ENCODE measurements at places on chromosomes 2 and 18.

- no peak for DNase-seq
Measured at GRCh38 chr2:152468899-152469692, 134.1 kb downstream of the FMNL2 start.

- no peak for DNase-seq
Measured at GRCh38 chr2:74741629-74742028, 87.6 kb downstream of the SEMA4F start.

- DNase-seq: no peak
Measured at GRCh38 chr2:48417856-48418838, 111.8 kb upstream of the STON1 start.

DNA sequence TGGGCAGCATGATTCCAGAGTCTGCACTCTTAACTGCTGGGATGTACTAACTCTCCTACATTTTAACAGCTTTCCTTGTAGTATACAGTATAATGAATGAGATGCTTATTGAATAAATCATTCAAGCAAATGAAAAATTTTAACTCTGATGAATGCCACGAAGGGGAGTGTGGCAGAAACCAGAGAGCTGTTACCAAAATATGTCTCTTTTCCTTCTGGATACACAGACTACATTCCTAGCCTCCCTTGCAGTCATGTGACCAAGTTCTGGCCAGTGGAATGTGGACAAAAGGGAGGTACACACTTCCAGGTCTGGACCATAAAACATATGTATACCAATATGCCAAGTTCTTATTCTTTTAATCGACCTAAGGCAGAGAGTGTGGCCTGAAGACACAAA lies 1.7 kb upstream of the EML4 start:
- no peak for DNase-seq

DNA sequence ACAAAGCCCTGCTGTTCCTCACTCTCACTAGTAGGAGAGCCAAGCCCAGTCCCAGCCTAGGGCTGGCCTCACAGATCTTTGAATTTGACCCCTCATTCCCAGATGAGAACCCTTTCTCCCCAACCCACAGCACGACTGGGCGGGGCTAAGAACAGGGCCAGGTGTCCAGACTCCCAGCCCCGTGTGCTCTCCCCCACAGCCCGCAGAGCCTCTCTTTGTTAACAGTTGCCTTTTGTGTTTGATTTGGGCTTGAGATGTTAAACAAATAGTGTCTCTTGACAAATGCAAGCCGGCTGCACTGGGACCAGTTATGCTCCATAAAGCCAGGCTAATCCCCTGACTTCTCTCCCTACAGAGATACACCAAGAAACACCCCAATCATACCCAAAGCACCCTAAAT lies 4.7 kb upstream of the KCNK3 start:
- no peak for DNase-seq

GRCh38 chr2:120236791-120237190 lies 13.6 kb upstream of the TMEM185B start:
- no peak for DNase-seq

GRCh38 chr18:3879114-3879835 lies 429.3 kb downstream of the TGIF1 start:
- DNase-seq: no peak

DNA sequence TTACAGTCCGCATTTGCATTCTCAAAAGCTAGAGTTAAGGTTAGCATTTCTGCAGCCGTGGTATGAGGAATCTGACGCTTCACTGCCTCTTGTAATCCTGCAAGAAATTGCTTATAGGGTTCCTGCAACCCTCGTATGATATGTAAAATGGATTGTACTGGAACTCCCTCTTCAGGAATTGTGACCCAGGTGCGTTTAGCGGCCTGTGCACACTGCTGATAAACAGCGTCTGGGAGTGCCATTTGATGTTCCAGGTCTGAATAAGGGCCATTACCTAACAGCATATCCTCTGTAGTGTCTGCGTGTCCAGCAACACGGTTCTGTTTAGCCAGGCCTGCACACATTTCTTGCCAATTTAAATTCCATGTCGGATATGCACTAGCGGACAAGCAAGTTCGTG lies 42.5 kb downstream of the CXCR4 start:
- DNase-seq: no peak

- no peak for DNase-seq
Measured at GRCh38 chr2:237738255-237738654, 60.3 kb upstream of the RBM44 start.

- DNase-seq: no peak
Measured at GRCh38 chr2:6785493-6785892, 80.2 kb downstream of the CMPK2 start.

DNA sequence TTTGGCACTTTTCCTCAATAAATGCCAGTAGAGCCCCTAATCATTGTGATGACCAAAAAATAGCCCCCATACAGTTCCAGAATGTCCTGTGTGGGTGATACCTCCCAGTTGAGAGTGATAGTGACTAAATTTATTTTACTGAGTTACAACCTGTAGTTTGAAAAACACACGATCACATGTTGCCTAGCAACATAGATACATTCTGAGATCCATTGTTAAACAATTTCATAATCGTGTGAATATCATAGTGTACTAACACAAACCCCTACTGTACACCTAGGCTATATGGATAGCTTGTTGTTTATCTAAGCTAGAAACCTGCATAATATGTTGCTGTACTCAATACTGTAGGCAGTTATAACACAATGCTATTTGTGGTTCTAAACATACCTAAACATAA lies 30.6 kb downstream of the KCMF1 start:
- no peak for DNase-seq

GRCh38 chr2:173705656-173706055 lies 259.5 kb downstream of the SP3 start:
- DNase-seq: no peak

DNA sequence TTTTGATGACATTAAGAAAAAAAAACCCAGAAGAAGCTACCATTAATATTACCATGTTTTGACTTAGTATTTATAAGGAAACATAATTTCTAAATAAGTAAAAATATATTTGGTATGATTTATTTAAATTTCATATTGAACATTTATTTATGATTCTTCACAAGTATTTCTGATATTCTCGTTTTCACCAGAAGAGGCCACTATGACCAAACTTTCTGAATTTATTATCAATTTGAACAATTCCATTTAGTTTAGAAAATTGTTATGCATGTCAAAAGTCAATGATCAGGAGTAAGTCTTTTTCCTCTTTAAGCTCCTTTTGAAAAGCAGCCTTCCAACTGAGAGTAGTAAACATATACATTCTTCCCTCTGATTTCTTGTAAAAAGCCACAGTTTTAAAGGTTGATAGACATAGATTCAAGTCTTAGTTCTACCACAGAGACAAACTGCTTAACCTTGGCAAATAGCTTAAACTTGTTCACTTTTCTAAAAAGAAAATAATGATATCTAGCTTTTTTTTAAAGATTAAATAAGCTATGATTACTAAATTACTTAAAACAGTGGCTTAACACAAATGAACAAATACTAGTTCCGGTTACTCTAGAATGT lies 329.9 kb downstream of the TRIB2 start:
- DNase-seq: no peak

DNA sequence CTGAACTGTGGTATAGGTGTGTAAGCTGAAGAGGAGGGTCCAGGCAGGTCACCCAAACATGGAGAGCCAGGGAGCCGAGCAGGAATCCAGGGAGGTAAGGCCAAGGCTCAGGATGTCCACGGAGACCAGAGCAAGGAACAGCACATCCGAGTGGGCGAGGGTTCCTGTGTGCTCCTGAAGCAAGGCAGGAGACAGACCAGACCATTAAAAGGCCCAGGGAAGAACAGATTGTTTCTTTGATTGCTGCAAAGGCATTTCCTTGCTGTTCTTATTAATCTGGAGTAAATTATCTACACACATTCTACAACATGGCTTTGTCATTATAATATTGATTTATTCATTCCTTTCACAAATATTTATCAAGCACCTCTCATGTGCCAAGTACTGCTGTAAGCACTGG lies 50.1 kb upstream of the SPTBN1 start:
- no peak for DNase-seq

DNA sequence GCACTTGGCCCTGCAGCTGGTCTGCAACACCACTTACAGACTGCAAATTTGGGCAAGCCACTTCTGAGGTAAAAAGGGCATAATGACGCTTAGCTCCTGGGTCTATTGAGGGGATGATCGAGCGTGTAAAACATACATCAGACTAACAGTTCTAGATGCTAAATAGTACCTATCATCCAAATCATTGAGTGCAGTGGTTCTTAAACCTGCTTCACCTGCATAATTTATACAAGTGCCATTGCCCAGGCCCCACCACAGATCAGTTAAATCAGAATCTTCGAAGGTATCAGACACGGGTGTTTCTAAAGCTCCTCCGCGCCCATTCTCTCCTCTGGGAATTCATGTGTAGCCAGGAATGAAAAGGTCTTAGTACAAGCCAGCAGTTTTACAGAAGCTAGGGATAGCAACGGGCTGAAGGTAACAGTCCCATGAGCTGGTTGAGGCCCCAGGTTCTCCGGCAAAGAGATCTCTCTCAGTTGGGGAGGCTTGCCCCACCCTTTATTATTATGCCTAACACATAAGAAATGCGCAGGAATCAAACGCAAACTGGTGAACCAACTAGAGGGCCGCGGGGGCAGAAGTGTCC lies 737 bp upstream of the RNF181 start:
- no peak for DNase-seq

- no peak for DNase-seq
Measured at GRCh38 chr2:83971547-83971946, 487.5 kb downstream of the SUCLG1 start.

DNA sequence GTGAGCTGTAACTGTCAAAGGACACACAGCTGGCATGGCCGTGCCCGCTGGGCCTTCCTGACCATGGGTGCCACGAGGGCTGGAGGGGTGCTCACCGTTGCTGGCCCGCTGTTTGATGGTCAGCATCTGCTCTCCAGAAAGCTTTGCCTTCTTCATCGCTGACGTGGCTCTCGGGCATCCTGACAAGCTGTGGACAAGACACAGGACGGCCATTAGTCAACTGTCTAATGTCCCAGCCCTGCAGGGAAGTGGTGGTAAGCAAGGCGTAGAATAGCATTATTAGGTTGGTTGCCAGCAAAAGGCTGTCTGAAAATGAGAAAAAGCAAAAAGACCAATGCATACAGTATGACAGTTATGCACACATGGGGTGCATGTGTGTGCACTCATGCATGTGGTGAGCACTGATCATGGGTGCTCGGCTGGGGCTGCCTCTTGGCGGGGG lies 64.7 kb upstream of the PXDN start:
- no peak for DNase-seq

- DNase-seq: no peak
Measured at GRCh38 chr2:130864830-130865800, 28.4 kb downstream of the ARHGEF4 start.

DNA sequence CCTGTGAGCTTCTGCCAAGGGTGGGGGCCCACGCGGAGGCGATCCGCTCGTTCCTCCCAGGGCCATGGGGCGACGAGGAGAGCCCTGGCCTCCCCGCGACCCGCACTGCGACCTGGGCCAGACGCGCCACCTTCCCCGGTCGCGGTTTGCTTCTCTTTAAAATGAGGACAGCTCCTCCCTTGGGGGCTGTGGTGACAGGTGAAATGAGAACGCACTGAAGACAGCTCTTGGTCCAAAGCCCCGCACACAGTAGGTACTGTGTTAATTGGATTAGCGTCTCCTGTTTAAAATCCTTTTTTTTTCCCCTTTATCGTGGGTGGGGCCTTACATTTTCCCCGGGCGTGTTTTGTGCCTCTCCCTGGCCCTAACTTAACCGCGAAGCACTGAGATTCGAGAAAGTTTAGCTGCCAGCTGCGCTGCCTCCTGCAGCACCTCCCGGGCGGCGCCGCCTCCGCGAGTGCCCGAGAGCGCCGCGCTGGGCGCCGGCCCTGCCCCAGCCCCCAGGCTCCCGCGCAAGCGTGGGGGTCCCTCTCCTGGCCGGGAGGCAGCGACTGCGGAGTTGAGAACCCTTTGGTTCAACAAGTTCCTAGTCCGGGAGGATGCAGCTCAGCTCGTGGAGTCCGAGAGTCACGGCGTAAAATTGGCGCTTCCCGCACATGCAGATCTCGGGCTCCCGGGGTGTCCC lies 1.1 kb downstream of the HPCAL1 start:
- DNase-seq: no peak

DNA sequence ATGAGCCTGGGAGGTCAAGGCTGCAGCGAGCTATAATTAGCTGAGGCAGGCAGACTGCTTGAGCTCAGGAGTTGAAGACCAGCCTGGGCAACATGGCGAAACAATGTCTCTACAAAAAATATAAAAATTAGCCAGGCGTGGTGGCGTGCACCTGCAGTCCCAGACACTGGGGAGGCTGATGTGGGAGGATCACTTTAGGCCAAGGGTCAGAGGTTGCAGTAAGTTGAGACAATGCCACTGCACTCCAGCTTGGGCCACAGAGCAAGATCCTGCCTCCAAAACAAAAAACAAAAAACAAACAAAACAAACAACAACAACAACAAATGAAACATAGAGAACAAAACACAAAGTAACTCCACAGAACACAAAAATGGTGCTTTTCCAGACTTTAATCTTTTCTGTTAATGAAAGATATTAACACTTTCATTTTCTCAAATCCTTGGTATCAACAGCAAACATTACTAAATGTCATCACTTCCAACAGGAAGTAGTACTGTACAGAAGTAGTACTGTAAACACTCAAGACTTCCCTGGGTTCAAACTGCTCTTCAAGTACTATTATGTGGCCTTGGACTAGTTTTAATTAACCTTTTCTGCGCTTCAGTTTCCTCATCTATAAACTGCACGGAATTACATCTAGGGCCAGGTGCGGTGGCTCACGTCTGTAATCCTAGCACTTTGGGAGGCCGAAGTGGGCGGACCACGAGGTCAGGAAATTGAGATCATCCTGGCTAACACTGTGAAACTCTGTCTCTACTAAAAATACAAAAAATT lies 27.9 kb downstream of the PUM2 start:
- no peak for DNase-seq

GRCh38 chr2:135590619-135591260 lies 59.5 kb downstream of the R3HDM1 start:
- no peak for DNase-seq

GRCh38 chr18:24427484-24427883 lies 1.0 kb downstream of the IMPACT start:
- no peak for DNase-seq

DNA sequence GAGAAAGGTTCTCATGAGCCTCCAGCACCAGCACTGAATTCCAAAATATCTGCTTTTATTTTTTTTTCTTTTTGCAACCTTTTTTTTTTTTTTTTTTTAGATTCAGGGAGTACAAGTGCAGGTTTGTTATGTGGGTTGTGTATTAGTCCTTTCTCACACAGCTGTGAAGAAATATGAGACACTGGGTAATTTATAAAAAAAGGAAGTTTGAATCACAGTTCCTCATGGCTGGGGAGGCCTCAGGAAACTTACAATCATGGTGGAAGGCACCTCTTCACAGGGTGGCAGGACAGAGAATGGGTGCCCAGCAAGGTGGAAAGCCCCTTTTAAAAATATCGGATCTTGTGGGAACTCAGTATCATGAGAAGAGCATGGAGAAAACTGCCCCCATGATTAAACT lies 7.9 kb upstream of the TMX3 start:
- DNase-seq: no peak
